ENCODE measurements at places on chromosomes 6 and 20. TPM values are rescaled to one million over a fixed set of nuclear protein-coding genes. Genes with fewer than 3 reads are reported as not detected.

OR2H1 gene
- total RNA-seq: not detected

FARS2 gene
- 47.1 TPM for total RNA-seq

FGD2 gene
- total RNA-seq: 3.0 TPM

PRKN gene
- 7.0 TPM for total RNA-seq

FAXC gene
- under 0.01 TPM for total RNA-seq

FNDC1 gene
- under 0.01 TPM for total RNA-seq

DCBLD1 gene
- 0.81 TPM for total RNA-seq

ABHD16B gene
- 0.27 TPM for total RNA-seq

TOMM34 gene
- total RNA-seq: 20.2 TPM

GRM1 gene
- under 0.01 TPM for total RNA-seq

ANGPT4 gene
- not detected for total RNA-seq

EEF1E1 gene
- 12.7 TPM for total RNA-seq

PDE7B gene
- total RNA-seq: 2.4 TPM

DPPA5 gene
- not detected for total RNA-seq

PLA2G7 gene
- total RNA-seq: not detected

BPIFB4 gene
- total RNA-seq: not detected
